Forelimb muscle (tissue), 1 donor: ENCODE measurements at places on chromosomes 5 and 9. TPM values are rescaled to one million over a fixed set of nuclear protein-coding genes. Genes with fewer than 3 reads are reported as not detected.

DNA sequence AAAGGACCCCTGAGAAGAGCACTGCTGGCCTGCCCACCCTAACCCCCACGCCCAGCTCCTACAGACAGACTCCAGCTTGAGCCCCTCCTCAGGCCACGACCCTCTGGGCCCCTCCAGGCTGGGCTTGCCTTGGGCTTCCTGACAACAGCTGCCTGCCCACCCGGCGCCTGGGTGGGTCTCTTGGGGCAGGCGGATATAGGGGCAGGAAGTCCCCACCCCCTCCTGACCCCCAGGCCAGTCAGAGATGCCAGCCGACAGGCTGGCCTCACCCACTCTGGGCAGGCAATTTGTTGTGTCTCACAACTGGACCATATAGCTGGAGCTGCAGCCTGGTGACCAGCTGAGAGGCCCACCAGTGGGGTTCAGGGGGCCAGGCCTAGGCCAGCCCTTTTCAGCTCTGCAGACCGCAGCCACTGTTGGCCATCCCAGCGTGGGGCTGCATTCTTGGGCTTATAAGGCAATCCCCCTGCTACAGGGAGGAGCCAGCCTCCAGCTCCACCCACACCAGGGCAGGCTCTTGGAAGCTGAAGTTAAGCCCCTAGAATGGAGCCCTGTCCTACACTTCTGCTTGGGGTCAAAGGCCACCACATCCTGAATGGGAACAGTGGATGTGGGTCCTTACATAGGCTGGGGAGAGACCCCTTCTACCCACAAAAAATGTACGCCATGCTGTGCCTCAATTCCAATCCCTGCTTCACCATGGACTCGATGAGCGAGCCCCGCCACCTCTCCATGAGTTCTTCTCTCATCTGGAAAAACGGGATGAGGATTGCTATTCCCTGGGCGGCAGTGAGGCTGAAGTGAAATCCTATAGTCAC is 2.0 kb downstream of the PDLIM7 start:
- no peak for DNase-seq

- DNase-seq: no peak
Observed at GRCh38 chr5:131288328-131288727, 24.5 kb downstream of the CDC42SE2 start.

- peak; percentile 1 for DNase-seq
Observed at GRCh38 chr5:86439593-86440110, 178.1 kb upstream of the COX7C start.

- DNase-seq: no peak
Observed at GRCh38 chr9:81374459-81375186, 314.7 kb downstream of the TLE1 start.

DNA sequence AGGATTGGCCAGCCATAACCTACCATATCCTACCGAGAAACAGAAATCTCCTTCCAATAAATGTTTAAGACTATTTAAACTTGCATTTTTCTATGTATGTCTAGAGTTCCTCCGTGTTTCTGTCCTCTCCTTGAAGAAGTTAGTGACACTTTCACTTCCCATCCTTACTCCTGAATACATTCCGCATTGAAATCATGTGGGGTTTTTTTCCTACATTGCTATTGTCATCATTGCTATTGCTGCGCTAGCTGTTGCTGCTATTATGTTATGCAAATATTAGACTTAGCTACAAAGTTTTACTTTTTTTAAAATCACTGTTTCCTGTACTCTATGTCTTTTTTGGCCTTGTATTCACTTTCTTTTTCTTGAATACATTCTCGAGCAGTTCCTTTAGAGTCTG is 83.3 kb upstream of the NEK6 start:
- DNase-seq: no peak

- DNase-seq: no peak
Observed at GRCh38 chr9:131001990-131002389, 7.0 kb upstream of the LAMC3 start.

DNA sequence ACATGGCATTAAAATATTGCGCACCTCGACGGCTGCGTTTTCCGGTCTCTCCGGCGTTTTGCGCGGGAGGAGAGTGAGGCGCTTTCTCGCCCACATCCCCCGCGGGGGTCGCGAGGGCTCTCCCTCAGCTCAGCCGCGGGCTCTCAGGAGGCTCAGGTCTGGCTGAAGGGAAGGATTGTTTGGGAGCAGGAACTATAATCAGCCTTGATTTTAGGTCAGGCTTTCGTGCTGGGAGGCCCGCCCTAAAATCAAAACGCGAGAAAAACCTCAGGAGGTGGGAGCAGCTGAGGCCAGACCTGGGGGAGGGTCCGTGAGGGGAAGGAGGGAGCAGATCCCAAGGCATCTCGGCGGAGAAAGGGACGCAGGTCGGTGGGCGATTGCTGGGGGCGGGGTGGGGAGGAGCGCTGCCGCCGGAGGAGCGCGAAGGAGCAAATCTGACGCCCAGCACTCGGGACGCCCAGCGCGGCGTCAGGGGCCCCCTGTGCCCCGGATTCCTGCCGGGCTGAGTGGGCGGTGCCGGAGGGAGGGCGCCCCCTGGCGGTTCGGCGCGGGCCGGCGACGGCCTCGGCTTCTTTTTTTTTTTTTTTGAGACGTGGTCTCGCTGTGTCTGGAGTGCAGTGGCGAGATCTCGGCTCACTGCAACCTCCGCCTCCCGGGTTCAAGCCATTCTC is 18.7 kb upstream of the RNF130 start:
- DNase-seq: no peak

- DNase-seq: no peak
Observed at GRCh38 chr9:1048231-1048619, 1.9 kb upstream of the DMRT2 start.

GRCh38 chr5:160133918-160134304 is 14.7 kb upstream of the PWWP2A start:
- DNase-seq: no peak

DNA sequence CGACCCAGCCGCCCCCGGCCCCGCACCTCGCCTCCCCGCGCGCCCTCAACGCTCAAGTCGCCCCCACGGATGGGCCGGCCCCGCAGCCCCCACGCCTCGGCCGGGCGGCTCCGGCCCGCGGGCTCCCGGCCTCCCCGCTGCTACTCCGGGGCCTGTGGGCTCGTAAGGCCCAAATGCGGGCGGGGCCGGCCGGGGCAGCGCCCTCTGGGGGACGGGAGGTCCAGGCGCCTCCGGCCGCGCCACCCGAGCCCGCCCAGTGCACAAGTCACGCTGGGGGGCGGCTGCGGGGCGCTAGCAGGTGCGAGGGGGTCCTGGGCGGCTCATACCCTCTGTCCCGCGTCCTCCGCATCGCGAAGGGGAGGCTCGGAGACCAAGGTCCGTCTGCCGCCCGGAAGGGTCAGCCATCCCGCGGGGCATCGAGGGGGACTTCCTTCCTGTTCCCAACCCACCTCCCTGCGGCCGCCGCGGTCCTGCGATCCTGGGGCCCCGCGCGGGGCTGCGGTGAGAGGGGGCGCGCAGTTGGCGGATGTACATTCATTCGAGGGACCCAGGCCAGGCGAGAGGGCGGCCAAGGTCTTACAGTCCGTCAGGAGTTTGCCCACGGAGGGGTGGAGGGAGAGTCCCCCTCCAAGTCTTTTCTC is at the start of gene CIZ1:
Gene CIZ1, minus strand, starts transcription at position 167 of the 641 bp plus-strand sequence. CDS start 715 bp downstream, outside the sequence.
- DNase-seq: no peak

GRCh38 chr5:172692981-172693380 is 51.9 kb downstream of the NEURL1B start:
- no peak for DNase-seq

GRCh38 chr5:146447734-146448380 is 724 bp downstream of the TCERG1 start:
- no peak for DNase-seq

GRCh38 chr5:23084815-23085214 is 231.7 kb upstream of the CDH12 start:
- no peak for DNase-seq

- no peak for DNase-seq
Observed at GRCh38 chr9:21890696-21891095, 88.3 kb downstream of the MTAP start.

DNA sequence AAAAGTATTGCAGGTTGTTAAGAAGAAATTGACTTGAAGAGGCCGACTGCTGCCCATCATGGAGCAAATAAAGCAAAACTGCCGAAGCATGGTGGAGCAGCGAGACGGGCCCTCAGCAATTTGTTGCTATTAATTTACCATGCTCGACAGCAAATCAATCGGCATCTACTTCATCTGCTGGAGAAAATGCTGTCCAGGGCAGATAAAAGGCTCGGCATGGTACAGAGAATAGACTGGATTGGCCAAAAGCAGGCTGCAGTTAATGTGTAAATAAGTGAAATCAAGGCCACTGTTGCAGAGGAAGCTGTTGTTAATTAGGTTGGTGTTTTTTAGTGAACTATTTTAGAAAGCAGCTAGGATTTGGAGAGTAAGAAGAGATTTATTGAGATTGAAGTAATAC is 8.3 kb downstream of the TLE4 start:
- DNase-seq: no peak

- DNase-seq: no peak
Observed at GRCh38 chr9:109383947-109384346, 63.1 kb upstream of the EPB41L4B start.

DNA sequence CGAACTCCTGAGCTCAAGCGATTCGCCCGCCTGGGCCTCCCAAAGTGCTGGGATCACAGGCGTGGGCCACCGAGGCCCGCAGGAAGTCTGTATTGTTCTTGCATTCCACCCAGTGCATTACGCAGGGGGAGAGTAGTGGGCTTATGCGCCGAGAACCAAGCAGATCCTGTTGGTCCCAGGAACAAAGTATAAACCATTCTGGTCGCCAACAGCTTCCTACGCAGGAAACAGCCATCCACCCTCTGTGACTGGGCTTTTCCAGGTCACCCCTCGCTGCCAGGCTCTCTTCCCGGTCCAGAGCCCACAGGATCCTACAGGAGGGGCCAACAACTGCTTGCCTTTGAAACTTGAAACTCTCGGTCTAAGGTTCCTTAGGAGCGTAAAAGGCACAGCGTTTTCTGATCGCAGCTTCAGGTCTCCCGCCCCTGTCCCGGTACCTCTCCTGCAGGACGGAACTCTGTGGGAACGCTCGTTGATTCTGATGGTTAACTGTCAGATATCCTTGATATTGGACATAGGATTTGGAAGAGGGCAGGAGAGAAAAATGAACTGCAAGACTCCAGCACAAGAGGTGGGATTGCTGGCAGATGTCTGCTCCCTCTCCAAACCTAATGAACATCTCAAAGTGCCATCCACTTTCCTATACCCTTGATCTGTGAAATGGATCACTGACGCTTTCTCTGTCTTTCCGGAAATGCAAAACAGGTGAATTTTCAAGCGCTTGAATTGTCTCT is 4.2 kb upstream of the ANXA2R start:
- DNase-seq: no peak

The BSPRY gene
- polyA plus RNA-seq: 0.29 TPM

The ORM2 gene
- polyA plus RNA-seq: not detected

The SPINK6 gene
- not detected for polyA plus RNA-seq

The CDKN2A gene
- 0.30 TPM for polyA plus RNA-seq

The FOXD4L6 gene
- not detected for polyA plus RNA-seq

The ANKRD20A1 gene
- polyA plus RNA-seq: 0.33 TPM

The ARID3C gene
- polyA plus RNA-seq: not detected

The IRX1 gene
- 0.28 TPM for polyA plus RNA-seq
